ENCODE measurements at places on chromosomes 4 and X.

GRCh38 chr4:1177274-1178141 is 5.1 kb upstream of the SPON2 start:
- DNase-seq: no peak

DNA sequence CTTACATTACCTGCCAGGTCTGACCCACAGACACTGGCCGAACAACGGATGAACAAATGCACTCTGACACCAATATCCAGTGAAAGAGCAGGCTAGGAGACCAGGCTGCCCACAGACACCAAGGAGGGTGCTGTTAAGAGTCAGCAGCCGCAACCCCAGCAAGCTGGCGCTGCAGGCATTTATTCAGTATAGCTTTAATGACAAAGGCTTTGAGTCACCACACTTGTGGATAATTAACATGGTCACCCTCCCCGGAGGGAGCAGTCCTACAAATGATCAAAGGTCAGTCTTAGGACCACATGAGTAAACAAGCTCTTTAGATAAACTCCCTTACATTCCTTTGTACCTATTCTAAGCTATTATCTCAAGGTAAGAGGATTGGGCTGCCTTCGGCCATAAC is 368.5 kb upstream of the GRID2 start:
- DNase-seq: no peak

- no peak for DNase-seq
Observed at GRCh38 chrX:39809331-39809730, 288.4 kb downstream of the BCOR start.

- DNase-seq: no peak
Observed at GRCh38 chrX:108362026-108362425, 76.2 kb downstream of the COL4A6 start.

- DNase-seq: no peak
Observed at GRCh38 chr4:5037553-5038551, 13.4 kb upstream of the STK32B start.

- no peak for DNase-seq
Observed at GRCh38 chr4:22999419-22999818, 306.7 kb downstream of the GBA3 start.

DNA sequence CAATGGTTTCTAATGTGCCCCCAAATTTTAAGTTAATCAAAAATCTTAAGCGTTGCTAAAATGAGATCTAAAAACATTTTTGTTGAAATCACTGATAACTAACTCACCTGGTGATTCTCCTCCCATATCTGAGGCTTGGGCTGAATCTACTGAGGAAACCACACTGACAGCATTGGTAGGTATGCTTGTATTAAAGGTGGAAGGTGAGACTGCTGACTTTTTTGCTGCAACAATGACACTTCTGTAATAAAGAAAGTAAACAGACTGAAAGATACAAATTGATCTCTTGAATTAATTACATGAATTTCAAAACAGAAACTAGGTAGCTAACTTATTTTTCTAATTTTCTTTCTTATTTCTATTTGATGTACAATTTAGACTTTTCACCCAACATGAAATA is 198.1 kb downstream of the LRBA start:
- no peak for DNase-seq

GRCh38 chr4:165737309-165737972 is 135.6 kb upstream of the TLL1 start:
- no peak for DNase-seq

DNA sequence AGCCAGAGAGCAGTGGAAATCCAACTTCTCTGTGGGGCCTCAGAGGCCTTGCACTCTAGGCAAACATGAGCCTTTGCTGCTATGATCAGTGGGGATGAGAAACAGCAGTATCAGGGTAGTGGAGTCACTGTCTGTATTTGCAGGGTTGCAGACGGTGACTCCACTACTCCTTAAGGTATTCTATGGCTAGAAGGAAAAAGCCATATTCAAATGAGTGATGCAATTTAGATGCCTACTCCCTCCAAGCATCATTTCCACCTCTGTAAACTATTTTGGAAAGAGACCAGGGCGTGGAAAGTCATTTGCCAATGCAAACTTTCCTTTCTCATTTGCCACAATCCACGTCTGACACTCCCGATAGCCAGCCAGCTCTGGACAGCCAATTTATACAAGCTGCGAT is 35.6 kb upstream of the FAM9B start:
- DNase-seq: no peak

DNA sequence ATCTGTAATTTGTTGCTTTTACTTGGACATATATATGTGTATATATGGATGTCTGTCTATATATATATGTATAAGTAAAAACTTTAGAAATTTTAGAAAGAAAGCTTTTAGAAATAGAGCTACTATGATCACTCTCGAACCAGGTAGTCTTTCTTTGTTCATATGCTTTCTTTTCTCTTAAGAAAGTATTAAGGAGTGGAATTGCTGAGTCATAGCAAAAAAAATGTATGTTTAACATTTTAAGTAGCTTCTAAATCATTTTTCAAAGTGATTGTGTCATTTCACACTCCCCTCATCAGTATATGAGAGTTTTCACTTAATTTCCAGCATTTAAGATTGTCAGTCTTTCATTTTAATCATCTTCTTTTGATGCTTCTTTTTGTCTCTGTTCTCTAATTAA is 447.9 kb upstream of the TECRL start:
- DNase-seq: no peak

GRCh38 chr4:124710911-124711310 is 1.6 kb downstream of the ANKRD50 start:
- no peak for DNase-seq

DNA sequence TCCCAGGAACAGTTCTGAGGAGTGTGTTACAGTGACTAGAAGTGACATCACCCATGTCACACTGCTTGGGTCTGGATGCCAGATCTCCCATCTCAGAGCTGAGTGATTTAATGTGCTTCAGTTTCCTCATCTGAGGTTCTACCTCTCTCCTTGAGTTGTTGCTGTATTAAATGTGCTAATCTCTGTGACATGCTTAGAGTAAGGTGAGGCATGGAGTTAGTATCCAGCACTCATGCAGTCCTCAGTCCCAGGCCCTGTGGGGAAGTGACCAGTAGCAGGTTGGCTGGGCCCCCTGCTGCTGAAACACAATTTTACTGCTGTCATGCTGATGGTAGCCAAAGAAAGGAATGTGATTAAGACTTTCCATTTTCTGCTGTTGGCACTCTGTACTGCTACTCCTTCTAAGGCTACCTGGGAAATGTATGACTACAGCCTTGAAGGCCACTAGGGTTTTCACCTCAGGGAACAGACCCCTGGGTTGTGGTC is 639.6 kb downstream of the MID1IP1 start:
- DNase-seq: no peak

GRCh38 chr4:176635372-176636261 is 157.1 kb downstream of the VEGFC start:
- DNase-seq: no peak

- DNase-seq: no peak
Observed at GRCh38 chr4:83189631-83190136, 75.2 kb upstream of the PLAC8 start.

DNA sequence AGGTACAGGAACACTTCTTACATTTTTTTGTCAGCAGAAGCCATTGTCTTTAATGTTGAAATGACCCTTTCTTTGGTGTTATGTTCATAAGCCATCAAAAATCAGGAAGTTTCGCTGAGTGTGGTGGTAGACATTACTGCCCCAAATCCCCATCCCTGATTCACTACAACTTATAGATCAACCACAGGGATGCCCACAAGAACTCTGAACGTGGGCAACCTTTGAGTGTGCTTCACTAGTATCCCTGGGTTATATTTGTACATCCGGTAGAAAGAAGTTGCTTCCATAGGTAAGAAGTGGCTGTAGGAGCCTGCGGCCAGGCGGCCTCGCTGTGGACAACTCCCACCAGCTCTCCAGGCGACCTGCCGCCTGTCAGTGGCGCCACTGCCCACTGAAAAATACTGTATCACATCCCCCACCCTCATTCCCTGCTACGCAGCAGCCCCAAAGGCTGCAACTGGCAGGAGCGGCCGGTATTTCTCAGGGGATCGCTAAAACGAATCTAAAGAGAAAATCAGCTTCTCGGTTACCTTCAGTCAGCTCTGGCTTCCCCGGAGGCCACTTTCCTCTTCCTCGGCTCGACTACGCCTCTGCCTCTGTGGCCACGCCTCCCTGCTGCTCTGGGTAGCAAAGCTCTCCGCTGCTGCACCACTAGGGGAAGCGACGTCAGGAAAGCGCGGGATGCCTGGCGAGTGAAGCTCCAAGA is 13.9 kb upstream of the ETDC start:
- peak; percentile 54 for DNase-seq

DNA sequence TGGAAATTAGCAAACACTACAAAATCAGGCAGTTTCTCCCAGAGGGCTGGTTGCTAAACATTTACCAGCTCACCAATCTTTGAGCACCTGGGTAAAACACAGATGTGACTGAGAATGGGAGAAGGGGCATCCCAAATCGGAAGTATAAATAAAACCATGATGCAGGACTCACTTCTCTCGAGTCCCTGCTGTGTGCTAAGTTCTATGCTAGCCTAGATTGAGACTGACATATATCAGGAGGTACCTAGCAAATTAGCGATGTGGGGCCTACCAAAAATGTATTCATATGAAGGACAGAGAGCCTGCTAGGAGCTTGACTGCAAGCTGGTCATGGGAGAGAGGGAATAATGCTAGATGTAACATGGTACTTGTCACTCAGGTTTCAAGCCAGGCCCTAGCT is 171.9 kb upstream of the PGRMC2 start:
- DNase-seq: no peak

DNA sequence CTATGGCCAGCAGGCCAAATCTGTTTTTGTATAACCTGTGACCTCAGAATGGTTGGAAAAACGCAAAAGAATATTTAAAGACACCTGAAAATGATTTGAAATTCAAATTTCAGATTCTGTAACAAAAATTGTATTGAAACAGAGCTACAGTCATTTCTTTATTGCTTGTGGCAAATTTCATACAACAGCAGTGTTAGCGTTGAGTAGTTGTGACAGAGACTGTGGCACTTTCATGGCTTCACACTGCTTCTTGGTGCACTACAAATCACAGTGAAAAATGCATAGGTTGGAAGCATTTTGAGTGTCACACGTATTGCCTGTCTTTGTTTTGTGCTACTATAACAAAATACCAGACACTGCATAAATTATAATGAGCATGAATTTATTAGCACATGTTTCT is 12.2 kb upstream of the PARM1 start:
- no peak for DNase-seq

DNA sequence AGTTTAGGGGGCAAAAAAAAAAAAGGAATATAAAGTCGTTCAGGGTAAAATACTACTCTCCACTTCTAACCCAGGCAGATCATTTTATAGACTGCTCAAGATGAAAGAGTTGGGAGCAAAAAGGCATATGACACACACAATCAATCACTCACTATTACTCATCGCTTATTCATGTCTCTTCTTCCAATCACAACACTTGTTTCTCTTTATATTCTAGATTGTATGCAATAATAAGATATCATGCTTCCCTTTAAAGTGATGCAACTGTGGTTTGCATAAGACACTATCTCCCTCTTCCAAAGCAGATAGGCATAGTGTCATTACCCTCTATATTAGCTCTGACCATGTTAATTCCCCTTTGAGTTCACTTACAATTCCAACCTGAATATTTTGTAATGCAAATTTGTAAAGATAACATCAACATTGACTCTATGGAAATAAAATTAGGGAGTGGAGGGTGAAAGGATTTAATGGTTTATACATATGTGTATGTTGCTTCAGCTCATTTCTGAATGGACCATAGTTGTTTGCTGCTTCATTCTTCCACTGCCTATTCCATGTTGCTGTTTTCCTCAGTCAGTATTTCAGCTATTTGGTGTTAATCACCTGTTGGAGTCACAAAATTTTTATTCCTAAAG is 154.9 kb upstream of the EPHA5 start:
- no peak for DNase-seq

GRCh38 chrX:150372280-150372679 is 9.2 kb downstream of the MAMLD1 start:
- DNase-seq: no peak

DNA sequence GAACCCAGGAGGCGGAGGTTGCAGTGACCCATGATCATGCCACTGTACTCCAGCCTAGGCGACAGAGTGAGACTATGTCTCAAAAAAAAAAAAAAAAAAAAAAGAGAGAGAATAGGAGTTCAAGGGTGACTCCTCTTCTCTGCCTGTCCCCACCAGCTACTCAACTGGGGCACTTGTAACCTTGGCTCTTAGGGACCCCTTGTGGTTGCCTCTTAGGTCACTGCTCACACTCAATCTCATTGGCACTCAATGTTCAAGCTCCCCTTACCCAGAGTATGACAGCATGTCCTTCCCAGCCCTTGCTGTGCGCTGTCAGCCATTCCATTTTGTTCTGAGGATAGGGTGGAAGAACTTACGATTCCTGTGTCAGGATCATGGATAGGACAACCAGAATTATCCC is 82.4 kb upstream of the BEND4 start:
- DNase-seq: no peak

DNA sequence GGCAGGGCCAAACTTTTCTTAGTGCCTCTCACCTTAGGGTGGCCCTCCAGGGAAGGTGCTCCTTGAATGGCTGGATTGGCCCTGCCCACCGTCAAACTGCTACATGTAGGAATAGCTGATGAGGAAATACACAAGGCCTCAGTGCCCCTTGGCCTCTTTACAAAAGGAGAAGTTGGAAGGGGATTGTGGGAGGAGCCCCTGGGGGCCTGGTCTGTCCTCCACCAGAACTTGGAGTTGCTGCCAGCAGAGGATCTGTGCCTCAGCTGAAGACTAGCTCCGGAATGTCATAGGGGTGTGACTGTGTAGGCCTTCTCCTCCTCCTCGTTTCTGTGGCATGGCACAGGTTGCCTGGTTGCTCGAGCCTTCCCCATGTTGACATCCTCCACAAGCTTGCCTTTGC is 142.7 kb downstream of the AMMECR1 start:
- DNase-seq: no peak

- no peak for DNase-seq
Observed at GRCh38 chrX:38151441-38151840, 69.2 kb downstream of the SRPX start.

DNA sequence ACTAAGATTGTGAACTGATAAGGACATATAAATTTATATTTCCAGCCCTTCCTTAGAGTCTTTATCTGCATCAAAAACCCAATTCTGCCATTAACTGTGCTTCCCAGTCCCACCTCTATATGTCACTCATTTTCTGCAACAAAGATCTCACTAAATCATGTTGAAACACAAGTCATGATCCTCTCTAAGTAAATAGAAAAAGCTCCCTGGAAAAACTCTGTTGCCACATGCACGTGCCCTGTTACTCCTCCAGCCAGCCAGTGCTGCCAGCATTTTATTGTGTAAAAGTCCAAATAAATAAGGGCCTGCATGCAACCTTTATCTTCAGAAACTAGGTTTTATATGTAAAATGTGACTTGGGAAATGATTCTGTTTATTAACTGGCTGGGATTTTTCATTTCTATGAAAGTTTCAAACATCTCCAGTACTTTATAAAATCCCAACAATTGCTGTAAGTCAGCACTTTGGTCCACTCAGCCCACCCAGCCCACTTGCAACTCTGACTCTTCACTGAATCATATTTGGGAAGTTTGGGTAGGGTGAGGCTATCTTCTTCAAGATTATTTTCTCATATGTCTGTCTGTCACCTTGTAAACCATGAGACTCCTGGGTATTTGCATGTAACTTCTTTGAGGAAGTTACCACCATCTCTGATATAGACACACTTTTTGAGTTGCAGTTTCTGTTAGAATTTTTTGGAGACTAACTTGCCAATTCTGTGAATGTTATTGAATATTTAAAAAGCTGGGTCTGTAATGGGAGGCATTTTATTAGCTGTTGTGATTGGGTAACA is 40.0 kb upstream of the SMARCA5 start:
- no peak for DNase-seq
